ENCODE measurements at places on chromosomes 6 and 20.

DNA sequence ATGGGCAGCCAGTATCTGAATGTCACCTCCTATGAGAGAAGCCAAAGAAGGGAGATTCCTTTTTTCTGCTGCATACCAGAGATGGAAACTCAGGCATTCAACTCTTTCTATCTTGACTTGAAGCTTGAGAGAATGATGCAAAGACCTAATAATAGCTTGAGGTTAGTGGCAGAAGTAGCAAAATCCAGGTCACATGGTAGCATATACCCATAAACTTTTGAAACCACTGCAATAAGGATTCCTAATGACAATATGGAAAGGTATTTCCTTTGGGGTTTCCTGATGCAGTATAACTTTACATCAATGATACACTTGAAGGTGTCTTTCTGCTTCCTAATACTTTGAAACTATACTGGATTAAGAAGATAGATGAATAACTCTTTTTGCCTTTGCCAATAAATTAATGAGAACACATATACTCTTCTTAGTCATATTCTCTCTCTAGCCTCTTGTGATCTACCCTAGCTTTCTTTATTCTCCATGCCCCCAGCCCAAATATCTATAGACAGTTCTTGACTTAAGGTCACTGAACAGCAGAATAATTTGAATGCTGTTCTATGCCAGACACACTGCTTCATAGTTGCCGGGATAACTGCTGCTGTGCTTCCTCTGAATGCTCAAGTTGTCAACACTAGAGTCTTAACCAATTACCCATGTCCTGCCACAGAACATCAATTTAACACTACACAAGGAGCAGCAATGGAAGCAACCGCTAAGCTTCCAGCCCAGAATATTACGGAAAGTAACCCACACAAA lies 155.5 kb upstream of the SIM1 start:
- no peak for DNase-seq

GRCh38 chr20:25466846-25467245 lies 59.4 kb downstream of the GINS1 start:
- no peak for DNase-seq

DNA sequence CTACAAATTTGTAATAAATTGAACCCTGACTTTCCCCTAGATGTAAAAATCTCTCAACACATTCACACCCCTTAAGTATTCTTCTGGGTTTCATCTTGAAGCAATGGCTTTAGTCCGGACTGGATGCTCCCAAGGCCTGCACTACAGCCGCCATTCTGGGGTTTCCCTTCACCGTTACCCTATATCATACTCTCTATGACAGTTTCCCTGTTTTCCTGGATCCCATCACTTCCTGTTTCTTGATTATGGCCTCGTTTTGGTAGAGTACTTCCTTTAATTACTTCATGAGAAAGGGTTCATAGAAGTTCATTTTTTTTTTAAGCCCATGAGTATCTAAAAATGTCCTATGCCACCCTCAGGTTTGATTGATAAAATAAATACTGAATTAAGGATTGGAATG lies 11.7 kb downstream of the FIG4 start:
- no peak for DNase-seq

DNA sequence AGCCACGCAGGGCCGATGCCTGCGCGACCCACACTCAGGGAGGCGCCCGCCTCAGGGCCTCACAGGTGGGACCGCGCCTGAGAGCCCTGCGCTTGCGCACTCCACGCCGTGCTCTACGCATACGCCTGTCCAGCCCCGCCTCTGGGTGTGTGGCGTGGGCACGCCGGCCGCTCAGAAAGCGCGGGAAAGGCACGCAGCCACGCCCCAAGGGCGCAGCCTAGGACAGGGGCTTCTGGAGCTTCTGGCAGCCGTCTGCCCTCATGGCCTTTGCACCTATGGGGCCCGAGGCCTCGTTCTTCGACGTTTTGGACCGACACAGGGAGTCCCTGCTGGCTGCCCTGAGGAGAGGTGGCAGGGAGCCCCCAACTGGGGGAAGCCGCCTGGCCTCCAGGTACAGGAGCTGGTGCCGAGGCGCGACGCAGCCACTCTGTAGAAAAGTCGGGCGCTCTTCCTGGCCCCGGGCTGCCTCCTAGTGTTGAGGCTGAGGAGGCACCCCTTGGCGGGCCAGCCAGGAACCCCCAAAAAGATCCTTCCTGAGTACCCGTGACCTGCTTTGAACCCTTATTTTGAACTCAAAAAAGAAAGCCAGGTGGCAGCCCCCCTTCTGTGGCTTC lies at the start of gene SPO11:
Gene SPO11, plus strand, starts transcription at position 196 of the 614 bp plus-strand sequence. Its CDS starts 65 bp downstream, at position 261.
- DNase-seq, result no peak

DNA sequence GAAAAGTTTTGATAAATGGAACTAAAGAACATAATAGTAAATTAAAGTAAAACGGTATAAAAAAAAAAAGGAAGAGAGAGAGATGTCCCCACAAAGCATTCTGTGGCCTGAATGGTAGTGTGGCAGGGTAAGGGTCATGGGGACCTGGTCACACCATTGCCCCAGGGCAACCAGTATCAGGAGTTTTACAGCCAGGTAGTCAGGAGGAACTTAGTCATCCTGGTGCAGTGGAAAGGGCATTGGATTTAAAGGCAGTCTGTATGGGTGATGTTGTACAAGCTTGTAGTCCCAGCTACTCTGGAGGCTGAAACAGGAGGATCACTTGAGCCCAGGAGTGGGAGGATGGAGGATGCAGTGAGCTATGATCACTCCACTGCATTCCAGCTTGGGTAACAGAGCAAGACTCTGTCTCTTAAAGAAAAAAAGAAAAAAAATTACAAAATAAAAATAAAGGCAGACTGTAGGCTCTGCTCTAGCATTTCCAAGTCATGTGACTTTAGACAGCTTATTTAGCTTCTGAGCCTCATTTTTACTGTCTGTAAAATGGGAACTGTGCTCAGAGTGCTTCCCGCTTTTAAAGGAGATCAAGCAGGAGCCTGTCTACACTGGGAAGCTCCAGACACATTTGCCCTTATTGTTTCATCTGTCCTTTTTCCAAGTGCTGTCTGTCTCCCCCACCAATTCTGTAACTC lies 112.8 kb upstream of the ARMC2 start:
- DNase-seq, result no peak

DNA sequence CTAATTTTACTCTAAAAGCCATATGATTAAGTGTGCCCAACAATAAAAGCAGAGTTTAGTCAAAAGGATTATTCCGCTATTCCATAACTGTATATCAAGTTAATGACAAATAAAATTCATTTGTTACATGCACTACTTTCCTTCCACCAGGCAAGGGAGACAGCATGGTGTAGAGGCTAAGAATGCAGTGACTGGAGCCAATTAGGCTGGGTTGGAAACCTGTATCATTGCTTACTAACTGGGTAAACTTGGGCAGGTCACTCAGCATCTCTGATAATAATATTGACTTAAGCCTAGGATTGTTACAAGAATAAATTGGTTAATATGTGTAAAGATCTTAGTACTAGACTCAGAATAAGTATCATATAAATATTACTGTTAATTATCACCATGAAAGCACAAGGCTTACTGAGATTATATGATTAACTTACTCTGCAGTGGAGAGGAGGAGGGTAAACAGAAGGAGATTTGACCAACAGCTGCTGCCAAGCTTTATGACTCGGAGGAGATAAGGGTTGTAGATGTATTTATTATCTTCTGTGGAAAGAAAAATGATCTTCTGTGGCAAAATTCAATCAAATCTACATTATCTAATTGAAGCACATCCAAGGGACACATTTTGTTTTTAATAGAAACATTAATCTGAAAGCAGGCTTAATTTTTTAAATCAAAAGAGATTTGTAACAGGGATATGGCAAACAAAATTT lies 1459.9 kb downstream of the GRIK2 start:
- no peak for DNase-seq

All from NCI-H526 (cell line).